ENCODE measurements at places on chromosomes 12 and 14.

DNA sequence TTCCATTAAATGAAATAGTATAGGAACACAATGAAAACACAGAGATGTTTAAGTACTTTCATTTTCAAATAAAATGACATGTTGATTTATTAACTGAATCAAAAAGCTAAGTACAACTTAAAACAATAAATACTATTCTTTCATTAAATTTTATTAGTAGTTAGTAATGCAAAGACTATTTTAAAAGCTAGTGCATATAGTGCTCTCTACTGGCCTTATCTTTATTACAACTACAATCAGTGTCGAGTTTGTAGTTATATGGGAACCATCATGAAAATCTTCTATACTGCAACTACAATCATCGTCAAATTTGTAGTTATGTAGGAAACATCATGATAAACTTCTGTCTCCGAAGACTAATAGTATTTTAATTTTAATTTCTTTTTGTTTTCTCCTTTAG is 8.9 kb upstream of the LIN7A start:
- no peak for DNase-seq

DNA sequence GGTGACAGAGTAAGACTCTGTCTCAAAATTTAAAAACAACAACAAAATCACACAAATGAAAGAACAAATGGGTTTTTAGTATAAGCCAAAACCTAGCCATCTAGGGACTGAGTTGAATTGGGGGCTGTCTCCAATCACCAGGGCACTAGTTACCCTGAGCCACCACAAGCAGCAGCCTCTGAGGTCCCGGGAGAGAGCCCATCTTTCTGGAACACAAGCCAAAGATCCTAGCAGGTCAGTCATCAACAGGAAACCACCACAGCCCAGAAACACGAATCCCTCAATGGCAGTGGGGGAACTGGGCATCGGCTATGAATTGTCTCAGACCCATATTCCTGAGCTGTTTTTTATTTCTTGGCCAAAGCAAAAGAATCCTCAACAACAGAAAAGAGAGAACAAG is 75.3 kb downstream of the KDM2B start:
- DNase-seq, result no peak

DNA sequence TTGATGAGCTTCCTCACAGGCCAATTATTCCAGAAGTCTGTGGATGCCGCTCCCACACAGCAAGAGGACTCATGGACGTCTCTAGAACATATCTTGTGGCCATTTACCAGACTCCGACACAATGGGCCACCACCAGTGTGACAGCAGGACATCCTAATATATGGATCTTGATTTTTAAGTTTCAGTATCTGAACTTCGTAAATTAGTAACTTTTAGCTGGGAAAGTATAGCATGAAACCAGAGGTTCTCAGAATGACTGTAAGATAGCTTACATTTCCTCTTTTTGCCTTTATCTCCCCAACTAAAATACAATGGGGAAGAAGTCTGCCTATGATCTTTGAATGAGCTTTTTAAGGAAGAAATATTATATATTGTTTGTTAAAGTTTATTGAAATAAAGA is 87.0 kb downstream of the DNAI7 start:
- no peak for DNase-seq

DNA sequence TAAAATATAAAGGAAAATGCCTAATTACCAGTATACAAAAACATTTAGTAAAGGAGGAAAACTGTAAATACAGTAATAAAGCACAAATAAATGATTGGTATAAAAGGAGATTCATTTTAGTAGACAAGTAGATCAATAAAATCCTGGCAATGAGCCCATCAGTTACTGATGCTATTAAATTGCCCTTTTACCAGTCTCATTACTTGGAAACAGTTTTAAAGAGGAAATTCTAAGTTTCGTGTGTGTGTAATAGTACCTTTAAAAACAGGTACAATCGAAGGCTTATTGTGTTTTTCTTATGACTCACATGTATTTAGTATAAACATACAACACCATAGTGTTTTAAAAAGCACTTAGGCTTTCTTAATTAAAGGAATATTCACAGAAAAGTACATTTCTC is 46.4 kb upstream of the SYT10 start:
- no peak for DNase-seq

DNA sequence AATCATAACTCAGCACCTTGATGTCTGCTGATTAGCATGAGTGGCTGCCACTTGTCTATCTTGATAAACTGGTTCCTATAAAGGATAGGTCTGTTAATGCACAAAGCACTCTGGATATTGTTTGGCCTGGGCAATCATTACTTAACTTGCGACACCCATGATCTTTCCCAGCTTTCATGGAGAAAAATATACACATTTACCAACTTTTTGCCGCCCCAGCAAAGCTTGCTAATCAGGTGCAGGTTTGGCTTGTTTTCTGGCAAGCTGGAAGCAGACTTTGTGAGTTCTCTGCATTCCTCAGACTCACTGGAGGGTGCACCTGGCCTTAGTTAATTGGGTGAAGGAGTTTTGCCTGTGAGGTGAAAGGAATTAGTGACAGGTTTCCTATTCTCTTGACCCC is 1126.4 kb upstream of the FLRT2 start:
- no peak for DNase-seq

- DNase-seq, result no peak
These were observed 42.9 kb downstream of the ITPK1 start for GRCh38 chr14:93072659-93073357.

Data from CD8-positive, alpha-beta T cell (primary cell).